NCI-H774 (cell line): ENCODE measurements at places on chromosomes 16 and 17.

DNA sequence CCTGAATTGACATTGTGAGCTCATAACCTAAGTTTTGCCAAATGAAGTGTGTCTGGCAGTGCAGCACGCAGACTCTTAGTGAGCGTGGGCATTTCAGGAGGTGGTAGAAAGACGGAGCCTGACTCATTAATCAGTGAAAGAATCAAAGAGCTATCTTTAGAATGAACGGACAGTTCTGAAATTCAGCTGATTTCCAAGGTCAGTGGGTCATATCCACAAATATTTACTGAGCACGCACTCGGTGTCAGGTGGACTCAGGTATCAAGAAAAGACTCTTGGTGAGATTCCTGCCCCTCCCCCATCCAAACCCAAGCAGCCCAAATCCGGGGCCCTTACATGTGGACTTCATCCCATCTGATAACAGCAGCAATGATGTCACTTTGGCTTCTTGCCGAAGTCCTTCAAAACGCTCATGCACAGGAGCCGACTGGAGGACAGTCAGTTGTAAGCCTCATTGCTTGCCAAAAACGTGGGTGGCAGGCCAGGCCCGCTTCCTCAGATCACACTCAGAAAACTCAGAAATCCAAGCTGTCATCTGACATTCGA, 185.8 kb downstream of the HS3ST3A1 start:
- DNase-seq, result peak; percentile 1

GRCh38 chr17:13228225-13228624, 210.4 kb upstream of the ELAC2 start:
- DNase-seq, result no peak

DNA sequence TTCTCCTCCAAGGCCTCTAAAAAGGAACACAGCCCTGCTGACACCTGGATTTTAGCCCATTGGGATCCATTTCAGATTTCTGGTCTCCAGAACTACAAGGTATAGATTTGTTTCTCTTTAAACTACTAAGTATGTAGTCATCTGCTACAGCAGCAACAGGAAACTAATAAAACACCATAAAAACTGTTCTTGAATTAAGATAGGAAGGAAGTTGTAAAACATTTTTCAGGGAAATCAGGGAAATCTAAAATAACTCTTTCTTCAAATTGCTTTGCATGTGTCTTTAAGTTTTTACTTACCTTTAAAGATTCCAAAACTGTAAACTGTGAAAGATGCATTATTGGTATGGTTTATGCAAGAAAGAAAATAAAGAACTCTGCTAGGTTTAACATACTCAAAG, 407.0 kb upstream of the TOM1L1 start:
- no peak for DNase-seq

GRCh38 chr16:82404586-82405315, 222.0 kb upstream of the CDH13 start:
- no peak for DNase-seq

DNA sequence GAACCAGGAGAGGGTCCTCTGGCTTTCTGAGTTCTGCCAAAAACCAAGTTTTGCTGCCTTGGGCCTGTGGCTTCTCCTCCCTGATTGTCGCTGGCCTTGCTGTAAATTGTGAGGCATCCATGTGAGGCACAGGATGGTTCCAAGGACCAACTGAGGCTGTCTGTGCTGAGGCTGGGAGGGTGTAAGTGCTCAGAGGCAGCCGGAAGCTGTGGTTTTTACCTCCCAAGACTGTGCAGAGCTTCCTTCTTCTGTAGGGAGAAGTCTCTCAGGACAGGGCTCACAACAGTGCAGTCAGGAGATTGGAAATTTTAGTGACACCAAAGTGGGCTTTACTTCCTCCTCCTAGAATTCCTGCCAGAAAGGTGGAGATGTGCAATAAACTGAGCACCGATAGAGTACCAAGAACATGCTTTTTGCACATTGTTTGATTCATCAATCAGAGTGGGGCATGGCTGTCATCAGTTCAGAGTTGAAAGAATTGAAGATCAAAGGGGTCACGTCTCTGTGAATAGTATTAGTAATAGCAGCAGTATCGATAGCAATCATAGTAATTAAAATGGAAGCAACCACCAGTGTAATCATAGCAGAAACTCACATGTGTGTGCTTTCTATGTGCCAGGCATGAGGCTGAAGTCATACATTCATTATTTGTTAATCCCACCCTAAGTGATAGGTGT, 467.1 kb downstream of the WWOX start:
- DNase-seq, result no peak

- no peak for DNase-seq
Measured at GRCh38 chr17:81631482-81631881, 5.4 kb downstream of the NPLOC4 start.

DNA sequence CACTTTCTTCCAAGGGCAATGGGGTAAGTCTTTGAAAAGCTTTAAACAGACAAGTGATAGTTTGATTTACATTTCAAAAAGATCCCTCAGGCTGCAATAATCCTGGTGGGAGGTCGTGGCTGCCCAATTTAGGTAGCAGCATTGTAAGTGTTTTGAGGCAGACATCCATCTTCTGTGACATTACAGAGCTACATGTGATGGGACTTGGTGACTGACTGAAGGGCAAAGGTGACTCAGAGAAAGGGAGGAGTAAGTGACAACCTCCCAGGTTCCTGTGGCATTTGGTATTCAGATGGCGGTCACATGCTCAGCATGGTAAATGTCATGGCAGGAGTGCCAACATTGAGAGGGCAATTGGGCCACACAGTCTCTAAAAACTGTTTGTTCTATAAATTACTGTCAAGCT, 26.5 kb downstream of the STAT3 start:
- DNase-seq, result no peak

GRCh38 chr16:1825864-1826690, 548 bp downstream of the HAGH start:
- peak; percentile 34 for DNase-seq

- DNase-seq, result no peak
Measured at GRCh38 chr16:50099957-50100648, 34.3 kb downstream of the HEATR3 start.

DNA sequence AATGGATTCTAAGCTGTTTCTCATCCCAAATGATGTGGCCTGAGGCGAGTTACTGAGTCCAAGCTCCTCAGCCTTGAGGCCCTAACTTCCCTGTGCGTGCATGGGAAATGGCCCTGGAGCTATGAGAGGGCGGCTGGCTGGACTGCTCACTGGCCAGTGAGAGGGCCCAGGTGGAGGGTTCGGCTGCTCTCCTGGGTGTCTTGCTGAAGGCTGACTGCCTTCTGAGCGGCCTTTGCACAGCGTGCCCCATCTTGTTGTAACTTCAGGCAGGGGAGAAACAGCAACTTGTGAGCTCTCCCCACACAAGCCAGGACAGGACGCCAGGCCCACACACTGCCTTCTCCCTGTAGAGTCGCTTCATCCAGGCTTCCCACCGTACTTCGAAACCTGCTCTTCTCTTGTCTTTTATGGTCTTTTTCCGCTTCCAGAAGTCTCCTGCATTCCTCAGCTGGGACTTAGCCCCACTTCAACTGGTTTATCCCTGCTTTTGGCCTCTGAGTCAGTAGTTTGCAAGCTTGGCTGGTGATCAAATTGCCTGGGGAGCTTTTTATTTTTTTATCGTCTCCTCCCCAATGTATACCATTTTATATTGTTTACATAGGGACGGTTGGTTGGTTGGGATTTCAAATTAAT, 13.3 kb downstream of the CDH3 start:
- no peak for DNase-seq

- DNase-seq, result no peak
Measured at GRCh38 chr16:56163938-56164337, 27.4 kb upstream of the GNAO1 start.
